ENCODE measurements at places on chromosomes 13 and 19. TPM values are rescaled to one million over a fixed set of nuclear protein-coding genes. Genes with fewer than 3 reads are reported as not detected.

DNA sequence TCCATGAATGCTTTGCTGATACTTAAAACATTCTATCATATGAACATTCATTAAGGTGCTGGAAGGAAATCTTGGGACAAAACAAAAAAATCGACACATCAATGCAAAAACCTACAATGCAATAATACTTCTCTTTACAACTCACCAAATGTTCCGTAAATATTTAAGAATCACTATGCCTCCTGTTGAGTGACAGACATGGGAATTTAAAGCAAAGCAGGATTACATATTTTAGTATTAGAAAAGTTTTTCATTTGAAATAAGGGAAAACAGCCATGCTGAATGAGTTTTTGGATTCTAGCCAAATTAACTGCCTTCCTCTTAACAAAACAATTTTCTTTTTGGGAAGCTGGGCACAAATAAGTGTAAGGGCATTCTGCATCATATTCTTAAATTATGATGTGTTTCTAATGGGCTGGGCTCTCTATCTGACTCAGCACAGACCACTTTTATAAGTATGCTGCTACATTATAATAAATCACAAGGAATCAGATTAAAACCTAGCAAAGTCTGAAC, 93.7 kb downstream of the RBM26 start:
- H3K27ac ChIP-seq, result no peak overlapping the region
- H3K4me3 ChIP-seq, result no peak overlapping the region
- no peaks in the 10 kb centered on the region for H3K27me3 ChIP-seq
- no peaks in the 10 kb centered on the region for H3K4me1 ChIP-seq
- H3K36me3 ChIP-seq, result no peaks in the 10 kb centered on the region

- no peak overlapping the region for H3K4me3 ChIP-seq
- H3K36me3 ChIP-seq, result no peaks in the 10 kb centered on the region
- H3K27ac ChIP-seq, result no peak overlapping the region
- H3K27me3 ChIP-seq, result no peaks in the 10 kb centered on the region
- H3K4me1 ChIP-seq, result no peaks in the 10 kb centered on the region
These were observed 1389.0 kb downstream of the PCDH9 start for GRCh38 chr13:65841156-65841555.

DNA sequence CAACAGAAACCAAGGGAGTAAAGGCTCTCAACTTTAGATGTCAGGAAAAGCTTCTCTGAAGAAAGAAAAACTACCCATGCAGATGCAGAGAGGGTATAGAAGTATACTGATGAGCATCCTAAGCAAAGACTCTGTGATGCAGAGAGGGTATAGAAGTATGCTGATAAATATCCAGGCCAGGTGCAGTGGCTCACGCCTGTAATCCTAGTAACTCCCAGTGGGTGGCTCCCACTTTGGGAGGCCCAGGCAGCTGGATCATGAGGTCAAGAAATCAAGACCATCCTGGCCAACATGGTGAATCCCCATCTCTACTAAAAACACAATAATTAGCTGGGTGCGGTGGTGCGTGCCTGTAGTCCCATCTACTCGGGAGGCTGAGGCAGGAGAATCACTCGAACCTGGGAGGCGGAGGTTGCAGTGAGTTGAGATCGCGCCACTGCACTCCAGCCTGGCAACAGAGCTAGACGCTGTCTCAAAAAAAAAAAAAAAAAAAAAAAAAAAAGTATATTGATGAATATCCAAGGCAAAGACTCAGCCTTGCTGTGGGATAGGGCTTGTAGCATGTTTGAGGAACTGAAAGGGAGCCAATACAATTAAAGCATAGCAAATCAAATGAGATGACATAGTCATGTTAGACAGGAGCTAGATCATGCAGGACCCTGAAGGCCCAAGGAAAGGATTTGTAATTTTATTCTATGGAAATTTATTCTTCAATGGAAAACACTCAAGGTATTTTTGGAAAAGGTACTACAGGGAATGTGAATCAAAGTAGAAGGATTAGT, 14.9 kb downstream of the UBL3 start:
- H3K36me3 ChIP-seq, result no peaks in the 10 kb centered on the region
- DNase-seq, result no peak
- H3K27ac ChIP-seq, result no peak overlapping the region
- H3K4me3 ChIP-seq, result no peak overlapping the region
- no peaks in the 10 kb centered on the region for H3K27me3 ChIP-seq

DNA sequence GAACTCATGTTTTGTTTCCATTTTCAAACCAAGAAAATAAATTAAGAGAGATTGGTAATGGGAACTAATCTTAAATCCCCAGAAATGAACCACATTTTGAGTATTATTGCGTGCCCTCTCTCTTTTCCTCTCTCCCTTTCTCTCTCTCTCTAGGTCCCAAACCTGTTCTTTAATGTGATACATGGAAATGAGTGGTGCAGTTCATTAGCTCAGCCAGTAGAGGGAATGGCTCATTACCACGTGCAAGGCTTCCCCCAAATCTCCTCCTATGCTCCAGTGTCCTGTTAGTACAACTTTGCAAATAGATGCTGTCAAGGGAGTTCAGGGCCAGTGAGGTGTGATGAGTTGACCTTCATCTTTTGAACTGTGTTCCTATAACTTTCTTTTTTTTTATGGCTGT, 178.4 kb downstream of the FGF9 start:
- peak overlapping the region; percentile 45 for H3K27ac ChIP-seq
- H3K36me3 ChIP-seq, result no peaks in the 10 kb centered on the region
- DNase-seq, result no peak
- H3K4me1 ChIP-seq, result no peaks in the 10 kb centered on the region

Gene ITGBL1
- total RNA-seq, result 1.3 TPM

- peaks cover 85% of the 10 kb centered on the region for H3K36me3 ChIP-seq
- H3K4me1 ChIP-seq, result no peaks in the 10 kb centered on the region
- no peak for DNase-seq
- H3K27ac ChIP-seq, result no peak overlapping the region
These were observed 9.6 kb upstream of the PRR19 start for GRCh38 chr19:42292042-42292960.

DNA sequence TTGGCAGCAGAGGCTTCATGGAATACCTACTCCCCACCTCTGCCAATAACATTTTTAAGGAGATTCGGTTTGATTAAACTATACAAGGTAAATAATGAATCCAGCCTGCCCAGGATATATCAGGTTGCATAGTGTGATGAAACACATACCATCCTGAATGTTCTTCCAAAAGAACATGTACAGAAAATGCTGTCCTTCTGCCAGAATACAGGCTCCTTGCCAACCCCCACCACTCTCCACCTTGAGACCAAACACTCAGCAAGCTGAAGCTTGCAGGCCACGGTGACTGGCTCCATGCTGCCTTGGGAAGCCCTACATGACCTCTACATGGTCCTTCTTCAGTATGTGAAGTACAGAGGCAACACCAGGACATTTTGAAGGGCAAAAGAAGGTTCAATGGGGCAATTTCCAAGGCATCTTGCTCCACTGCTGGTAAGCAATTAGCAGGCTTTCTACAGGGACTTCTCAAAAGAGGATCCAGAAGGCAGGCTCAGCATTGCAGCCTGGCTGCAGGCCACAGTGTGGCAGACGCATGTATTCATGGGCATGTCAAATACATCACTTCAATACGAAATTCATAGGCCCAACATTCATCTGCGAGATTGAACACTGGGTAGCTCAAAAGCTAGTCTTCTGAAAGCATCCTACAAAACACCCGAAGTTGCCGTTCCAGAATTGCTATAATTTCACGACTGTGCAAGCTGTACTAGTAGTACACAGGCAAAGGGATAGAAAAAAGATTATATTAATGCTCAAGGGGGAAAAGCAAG, 62.4 kb upstream of the SERP2 start:
- no peak overlapping the region for H3K4me3 ChIP-seq
- peaks cover 64% of the 10 kb centered on the region for H3K4me1 ChIP-seq
- peak overlapping the region; percentile 89 for H3K27ac ChIP-seq

Gene C19orf85
- not detected for total RNA-seq

Gene CCNE1
- total RNA-seq, result 4.6 TPM

All from sigmoid colon (tissue), 7 donors.